ENCODE measurements at places on chromosomes 16 and 17. TPM values are rescaled to one million over a fixed set of nuclear protein-coding genes. Genes with fewer than 3 reads are reported as not detected.

- no peak for DNase-seq
Measured at GRCh38 chr17:32274101-32274500, 8.5 kb downstream of the RHBDL3 start.

- no peak for DNase-seq
Measured at GRCh38 chr17:6346156-6346786, 88.7 kb downstream of the AIPL1 start.

DNA sequence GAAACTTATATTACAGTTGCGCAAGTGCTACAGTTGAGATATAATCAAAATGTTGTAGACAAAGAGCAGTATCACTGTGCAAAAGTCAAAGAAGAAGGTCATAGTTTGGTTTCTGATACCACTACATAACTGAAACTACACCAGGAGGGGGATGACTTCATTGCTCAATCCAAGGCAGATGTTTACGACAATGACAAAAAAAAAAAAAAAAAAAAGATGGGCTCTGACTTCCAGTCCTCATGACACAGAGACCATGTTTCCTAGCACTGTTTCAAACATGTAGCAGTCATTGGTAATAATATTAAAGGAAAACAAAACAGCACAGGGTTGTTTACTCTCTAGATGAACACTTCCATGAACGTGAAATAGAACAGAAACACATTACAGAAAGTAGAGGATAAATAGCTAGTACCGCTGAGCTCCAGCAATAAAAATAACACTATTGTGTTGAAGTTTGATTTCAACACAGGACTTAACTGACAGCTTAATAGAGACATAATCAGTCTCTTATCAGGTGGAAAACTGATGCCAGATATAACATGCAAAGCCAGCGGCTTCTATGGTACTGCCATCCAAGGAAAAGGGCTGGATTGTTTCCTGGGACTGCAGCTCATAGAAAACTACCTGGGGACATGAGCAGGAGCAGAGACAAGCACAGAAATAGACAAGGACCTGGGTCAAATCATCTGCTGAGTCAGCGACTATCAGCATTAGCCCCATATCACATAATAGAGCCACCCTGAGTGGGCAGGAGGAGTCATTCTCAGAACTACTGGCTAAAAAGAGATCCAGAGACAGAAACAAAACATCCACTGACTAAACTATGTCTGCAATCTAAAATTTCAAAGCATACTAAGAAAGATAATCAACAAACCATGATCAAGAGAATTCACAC, 463.6 kb upstream of the SOX9 start:
- DNase-seq: no peak

DNA sequence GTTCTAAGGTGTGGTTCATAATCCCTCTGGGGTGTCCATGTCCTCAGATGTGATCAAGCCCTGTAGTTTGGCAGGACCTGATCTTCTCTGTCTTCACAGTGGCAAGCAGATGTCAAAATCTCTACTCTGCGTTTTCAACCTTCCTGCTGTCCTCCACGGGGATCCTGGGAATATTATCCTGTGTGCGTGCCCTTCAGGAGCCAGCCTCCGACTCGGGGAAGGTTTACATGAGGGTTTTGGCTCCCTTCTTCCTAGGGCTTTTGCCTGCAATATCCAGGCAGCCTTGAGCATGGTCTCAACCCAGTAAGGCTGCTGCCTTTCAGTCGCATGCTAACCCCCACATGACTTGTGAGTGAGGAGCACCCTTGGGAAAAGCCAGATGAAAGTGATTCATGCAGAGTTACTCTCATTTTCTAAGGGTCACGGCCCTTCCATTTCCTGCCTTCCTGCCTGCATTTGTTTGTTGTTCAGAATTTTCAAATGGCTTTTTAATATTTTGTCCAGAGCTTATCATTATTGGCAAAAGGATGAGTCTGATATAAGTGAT, 202.2 kb upstream of the CHMP6 start:
- DNase-seq: peak; percentile 99

CA7 gene
- not detected for total RNA-seq

DNA sequence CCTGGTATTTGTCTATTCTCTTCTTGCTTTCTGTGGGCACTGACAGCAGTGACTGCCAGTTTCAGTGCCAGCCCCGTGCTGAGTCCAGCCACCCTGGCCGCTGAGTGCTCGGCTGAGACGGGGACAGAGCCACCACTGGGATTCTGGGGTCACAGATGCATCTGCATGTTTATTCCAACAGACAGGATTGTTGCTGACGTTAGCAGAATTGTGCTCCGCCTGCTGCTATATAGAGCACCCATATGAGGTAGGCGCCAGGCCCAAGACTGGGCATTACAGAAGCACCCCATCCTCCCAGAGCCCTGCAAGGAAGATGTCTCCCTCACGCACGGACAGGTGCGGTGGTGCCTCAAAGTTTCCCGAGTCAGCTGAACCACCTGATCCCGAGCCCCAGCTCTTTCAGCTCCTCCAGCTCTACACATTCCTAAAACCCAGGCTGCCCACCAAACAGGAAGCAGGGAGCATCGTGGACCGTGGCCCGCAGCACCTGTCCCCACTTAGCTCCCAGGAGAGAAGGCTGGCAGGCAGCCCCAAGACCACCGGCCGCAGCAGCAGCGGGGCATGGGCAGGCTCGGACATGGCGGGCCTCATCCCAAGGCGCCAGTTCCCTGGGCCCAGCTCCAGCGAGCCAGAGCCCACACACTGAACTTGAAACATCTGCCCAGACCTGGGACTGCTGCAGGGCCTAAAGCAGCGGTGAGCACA, 44.9 kb upstream of the RASD1 start:
- DNase-seq: no peak

GRCh38 chr17:82927311-82927660, 87.5 kb upstream of the ZNF750 start:
- no peak for DNase-seq

- DNase-seq: peak; percentile 94
Measured at GRCh38 chr17:47821424-47822391, at the start of gene OSBPL7. Gene OSBPL7 (minus strand): TSS chr17:47821794. CDS start chr17:47820278, 1,516 bp downstream.

DNA sequence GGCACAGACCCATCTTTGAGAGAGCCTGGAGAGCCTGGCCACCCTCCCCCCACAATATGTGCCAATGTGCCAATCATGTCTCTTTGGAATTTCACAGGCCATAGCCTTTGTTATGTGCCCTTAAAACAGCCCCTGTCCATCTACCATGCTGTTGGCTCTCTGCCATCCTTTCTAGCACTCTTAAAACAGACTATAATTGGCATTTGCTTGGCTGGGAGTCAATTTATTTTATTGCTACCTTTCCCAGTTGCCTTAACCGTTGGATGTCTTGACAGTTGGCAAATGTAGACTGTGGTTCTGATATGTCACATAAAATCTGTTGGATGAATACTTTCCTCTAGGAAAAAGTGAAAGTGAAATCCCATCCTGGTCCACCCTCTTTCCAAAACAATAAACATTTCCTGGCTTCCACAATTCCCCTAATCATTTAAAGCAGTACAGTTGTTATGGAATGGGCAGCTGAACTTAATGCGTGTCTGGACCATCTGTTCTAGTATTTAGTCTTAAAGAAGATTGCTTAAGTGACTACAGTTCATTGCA, 394.0 kb downstream of the KCNJ2 start:
- peak; percentile 80 for DNase-seq

DNA sequence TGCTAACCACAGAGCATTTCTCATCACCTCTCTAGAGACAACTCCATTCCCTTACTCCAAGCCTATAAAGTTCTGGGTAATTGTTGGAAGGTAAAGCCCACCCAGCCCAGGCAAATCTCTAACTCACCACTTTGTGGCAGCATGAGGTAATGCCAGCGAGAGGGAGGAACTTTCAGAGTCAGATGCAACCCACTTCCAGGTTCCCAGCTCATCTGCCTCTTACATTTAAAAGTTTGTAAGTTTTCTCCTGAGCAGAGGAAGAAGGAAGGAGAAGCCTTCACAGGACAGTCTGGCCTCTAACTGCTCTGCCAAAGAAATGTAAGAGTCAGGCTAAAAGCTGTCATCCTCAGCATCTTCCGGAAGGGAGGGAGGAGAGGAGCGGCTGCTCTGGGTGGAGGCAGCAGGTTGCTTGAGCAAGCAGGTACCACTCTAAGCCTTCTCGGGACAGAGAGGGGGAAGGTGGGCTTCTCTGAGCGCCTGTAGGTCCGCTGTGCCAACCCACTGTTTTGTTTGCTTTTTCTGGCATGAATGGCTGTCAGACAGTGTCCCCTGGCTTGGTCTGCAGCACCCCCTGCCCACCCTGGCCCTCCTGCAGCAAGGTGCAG, 1.0 kb downstream of the ZNF319 start:
- peak; percentile 40 for DNase-seq

DNA sequence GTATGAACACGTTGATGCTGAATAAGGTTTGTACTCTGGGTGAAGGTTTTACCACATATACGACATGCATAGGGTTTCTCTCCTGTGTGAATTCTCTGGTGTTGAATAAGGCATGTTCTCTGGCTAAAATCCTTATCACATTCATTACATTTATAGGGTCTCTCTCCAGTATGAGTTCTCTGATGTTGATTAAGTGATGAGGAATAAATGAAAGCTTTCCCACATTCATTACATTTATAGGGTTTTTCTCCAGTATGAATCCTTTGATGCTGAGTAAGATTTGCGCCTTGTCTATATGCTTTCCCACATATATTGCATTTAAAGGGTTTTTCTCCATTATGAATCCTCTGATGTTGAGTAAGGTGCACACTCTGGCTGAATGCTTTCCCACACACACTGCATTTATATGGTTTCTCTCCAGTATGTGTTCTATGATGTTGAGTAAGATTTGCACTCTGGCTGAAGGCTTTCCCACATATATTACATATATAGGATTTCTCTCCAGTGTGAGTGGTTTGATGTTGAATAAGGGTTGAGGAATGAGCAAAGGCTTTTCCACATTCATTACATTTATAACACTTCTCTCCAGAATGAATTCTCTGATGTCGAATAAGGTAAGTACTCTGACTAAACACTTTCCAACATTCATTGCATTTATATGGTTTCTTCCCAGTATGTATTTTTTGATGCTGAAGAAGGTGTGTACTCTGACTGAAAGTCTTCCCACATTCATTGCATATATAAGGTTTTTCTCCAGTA, 16.9 kb downstream of the ZNF287 start:
- no peak for DNase-seq

DNA sequence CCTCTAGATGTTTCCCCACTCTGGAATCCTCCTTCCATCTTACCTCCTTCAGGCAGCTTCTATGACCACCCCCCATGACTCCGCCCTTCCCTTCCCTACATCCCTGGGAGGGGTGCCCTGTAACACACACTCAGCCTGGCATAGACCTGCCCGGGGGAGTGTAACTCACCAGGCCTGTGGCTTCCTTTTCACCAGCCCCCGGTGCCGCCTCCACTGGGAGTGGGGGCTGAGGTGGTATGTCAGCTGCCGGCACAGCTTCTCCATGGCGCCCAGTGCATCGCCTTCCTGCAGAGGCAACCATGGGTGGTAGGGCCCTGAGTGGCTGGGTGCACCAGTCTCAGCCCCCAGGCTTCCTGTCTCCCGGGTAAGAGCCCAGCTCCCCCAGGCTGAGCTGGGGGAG, 32.3 kb downstream of the TRPV2 start:
- no peak for DNase-seq

All from LHCN-M2 (cell line).